ENCODE measurements at places on chromosomes 4 and X. TPM values are rescaled to one million over a fixed set of nuclear protein-coding genes. Genes with fewer than 3 reads are reported as not detected.

- peak overlapping the region; percentile 51 for H3K4me3 ChIP-seq
- H3K36me3 ChIP-seq = peaks cover 9% of the 10 kb centered on the region
- peak overlapping the region; percentile 76 for H3K27ac ChIP-seq
- H3K4me1 ChIP-seq = peaks cover 43% of the 10 kb centered on the region
- peak; percentile 36 for DNase-seq
Observed at GRCh38 chr4:70927502-70928137, 25.5 kb downstream of the MOB1B start.

DNA sequence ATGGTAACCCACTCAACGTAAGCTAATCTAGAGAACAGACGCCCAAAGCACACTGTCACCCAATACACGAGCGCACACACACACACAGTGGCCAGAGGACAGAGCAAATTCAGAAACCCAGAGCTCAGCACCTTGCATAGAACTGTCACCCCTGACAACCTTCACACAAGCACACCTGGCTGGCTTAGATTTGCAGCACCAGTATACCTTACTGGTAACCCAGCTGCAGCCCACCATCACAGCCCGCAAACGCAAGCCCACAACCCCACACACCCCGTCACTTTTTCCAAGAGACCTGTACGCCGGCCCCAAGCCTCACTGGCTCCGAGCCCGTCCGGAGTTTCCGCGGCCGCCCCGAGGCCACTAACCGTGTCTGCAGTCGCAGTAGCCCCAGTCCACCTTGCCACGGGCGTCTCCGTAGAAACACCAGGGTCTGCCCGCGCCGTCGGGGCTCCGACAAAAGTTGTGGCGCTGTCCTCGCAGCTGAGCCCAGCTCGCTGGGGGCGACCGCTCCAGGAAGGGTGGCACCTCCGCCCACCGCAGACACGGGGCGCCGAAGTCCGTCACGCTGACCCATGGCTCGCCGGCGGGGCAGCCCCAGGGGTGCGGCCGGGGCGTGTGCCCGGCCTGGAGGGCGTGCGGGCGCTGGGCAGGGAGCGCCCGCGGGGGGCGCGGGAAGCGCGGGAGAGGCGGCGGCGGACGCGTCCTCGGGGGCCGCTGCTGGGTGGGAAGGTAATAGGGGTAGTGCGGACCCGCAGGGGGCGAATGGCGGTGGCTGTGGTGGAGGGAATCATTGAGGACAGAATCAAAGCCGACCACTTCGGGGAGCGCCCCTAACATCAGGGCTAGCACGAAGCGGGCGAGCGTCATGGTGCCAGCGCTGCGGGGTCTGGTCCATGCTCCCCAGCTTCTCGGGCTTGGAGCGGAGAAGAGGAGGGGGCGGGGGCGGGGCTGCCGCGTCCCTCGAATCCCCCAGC is 664 bp downstream of the PRSS12 start:
- peaks cover 9% of the 10 kb centered on the region for H3K4me1 ChIP-seq
- H3K27ac ChIP-seq = no peak overlapping the region
- H3K27me3 ChIP-seq = peaks cover 71% of the 10 kb centered on the region
- peaks cover 1% of the 10 kb centered on the region for H3K36me3 ChIP-seq

- H3K36me3 ChIP-seq = no peaks in the 10 kb centered on the region
- no peaks in the 10 kb centered on the region for H3K4me1 ChIP-seq
- no peak for DNase-seq
- H3K27ac ChIP-seq = no peak overlapping the region
Observed at GRCh38 chr4:150230561-150230960, 152.3 kb downstream of the DCLK2 start.

SUPT20HL1 gene
- not detected for total RNA-seq

DNA sequence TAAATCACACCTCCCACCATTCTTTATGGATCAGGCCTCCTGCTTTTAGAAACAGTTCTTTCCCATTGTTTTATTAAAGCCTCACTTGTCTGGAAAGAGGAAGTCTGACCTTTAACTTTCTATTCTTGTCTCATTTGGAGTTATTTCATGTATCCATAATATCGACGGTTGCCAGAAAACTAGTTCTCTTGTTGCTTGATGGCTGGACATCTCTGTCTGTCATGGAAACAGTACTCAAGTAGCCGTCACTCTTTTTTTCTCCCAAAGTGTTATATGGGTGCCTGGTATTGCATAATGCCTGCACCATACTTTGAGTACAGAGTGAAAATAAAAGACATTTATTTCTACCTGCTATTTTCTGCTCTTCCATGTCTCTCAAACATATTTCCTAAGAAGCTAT is 61.4 kb downstream of the PHEX start:
- no peak overlapping the region for H3K4me3 ChIP-seq
- H3K27ac ChIP-seq = no peak overlapping the region
- no peaks in the 10 kb centered on the region for H3K4me1 ChIP-seq
- H3K36me3 ChIP-seq = peaks cover 4% of the 10 kb centered on the region
- DNase-seq = no peak

RADX gene
- total RNA-seq = 10.4 TPM

- no peaks in the 10 kb centered on the region for H3K4me1 ChIP-seq
- no peak overlapping the region for H3K4me3 ChIP-seq
- H3K36me3 ChIP-seq = no peaks in the 10 kb centered on the region
- H3K27ac ChIP-seq = no peak overlapping the region
- peaks cover 2% of the 10 kb centered on the region for H3K27me3 ChIP-seq
Observed at GRCh38 chr4:148883435-148883834, 441.2 kb upstream of the NR3C2 start.

GRCh38 chrX:52585892-52586291 is 68.8 kb downstream of the SSX7 start:
- no peak overlapping the region for H3K4me3 ChIP-seq
- H3K27me3 ChIP-seq = no peaks in the 10 kb centered on the region
- H3K27ac ChIP-seq = no peak overlapping the region
- no peak for DNase-seq
- no peaks in the 10 kb centered on the region for H3K36me3 ChIP-seq

NPNT gene
- total RNA-seq = not detected

DNA sequence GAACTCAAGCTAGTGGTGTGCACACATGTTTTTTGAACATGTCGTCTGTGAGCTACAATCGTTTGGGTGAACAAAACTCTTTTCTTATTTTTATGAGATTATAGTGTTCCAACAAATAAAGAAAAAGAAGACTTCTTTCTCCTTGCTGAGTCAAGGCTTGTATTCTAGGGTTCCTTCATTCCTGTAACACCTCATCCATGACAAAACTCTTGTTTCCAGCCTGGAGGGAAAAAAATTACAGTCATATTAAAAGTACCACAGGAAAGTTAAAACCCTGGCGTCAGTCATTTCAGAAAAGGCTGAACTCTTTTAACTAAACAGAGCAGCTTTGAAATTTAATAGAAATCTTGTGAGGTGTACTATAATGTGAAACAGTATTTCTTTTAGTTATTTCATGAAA is 79.2 kb upstream of the BOD1L1 start:
- no peak for DNase-seq
- H3K27ac ChIP-seq = no peak overlapping the region
- H3K4me3 ChIP-seq = no peak overlapping the region
- H3K4me1 ChIP-seq = no peaks in the 10 kb centered on the region

DUX4 gene
- total RNA-seq = not detected

FAM47A gene
- not detected for total RNA-seq

DNA sequence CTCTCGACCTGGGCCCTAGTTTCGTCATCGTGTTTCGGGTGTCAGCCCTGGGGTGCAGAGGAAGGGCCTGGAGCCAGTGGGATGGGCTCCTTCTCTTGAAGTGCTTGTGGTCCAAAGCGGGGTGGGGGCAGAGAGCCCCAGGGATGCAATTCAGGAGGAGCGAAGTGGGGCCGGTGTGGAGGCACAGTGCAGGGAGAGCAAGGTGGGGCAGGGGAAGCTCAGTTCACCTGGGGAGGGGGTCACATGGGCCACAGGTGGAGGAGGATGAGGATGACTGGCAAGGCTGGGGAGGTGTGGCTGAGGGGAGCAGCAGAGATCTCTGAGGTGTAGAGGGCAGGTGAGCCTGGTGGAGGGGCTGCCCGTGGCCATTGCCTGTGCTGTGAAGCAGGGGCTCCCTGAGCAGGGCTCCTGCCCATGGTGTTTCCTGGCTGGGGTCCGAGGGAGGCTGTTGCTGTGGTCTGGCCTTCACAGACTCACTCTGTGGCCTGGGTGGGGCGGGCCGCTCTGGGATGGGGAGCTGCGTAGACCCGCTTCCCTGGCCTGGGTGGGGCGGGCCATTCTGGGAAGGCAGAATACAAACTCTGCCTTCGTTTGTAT is 6.9 kb downstream of the SORCS2 start:
- no peaks in the 10 kb centered on the region for H3K4me1 ChIP-seq
- H3K27me3 ChIP-seq = peaks cover 28% of the 10 kb centered on the region
- H3K36me3 ChIP-seq = no peaks in the 10 kb centered on the region
- no peak for DNase-seq
- H3K27ac ChIP-seq = no peak overlapping the region
- H3K4me3 ChIP-seq = no peak overlapping the region

MID2 gene
- total RNA-seq = 10.2 TPM

GRCh38 chr4:78362310-78362709 is 189.3 kb upstream of the ANXA3 start:
- no peaks in the 10 kb centered on the region for H3K36me3 ChIP-seq
- no peak overlapping the region for H3K27ac ChIP-seq
- DNase-seq = no peak
- peaks cover 3% of the 10 kb centered on the region for H3K4me1 ChIP-seq
- peaks cover 31% of the 10 kb centered on the region for H3K27me3 ChIP-seq
- no peak overlapping the region for H3K4me3 ChIP-seq

- no peak overlapping the region for H3K4me3 ChIP-seq
- DNase-seq = no peak
- no peaks in the 10 kb centered on the region for H3K36me3 ChIP-seq
- H3K27me3 ChIP-seq = peaks cover 6% of the 10 kb centered on the region
- H3K27ac ChIP-seq = no peak overlapping the region
Observed at GRCh38 chr4:101806914-101807313, 16.4 kb downstream of the BANK1 start.

- no peaks in the 10 kb centered on the region for H3K4me1 ChIP-seq
- no peaks in the 10 kb centered on the region for H3K36me3 ChIP-seq
- H3K27me3 ChIP-seq = no peaks in the 10 kb centered on the region
- no peak for DNase-seq
Observed at GRCh38 chr4:32169841-32170240, 1449.7 kb downstream of the PCDH7 start.
